D341Med (cell line): ENCODE measurements at places on chromosomes 1 and 21.

- DNase-seq: no peak
These were observed 115.9 kb downstream of the IFI44 start for GRCh38 chr1:78765489-78765888.

DNA sequence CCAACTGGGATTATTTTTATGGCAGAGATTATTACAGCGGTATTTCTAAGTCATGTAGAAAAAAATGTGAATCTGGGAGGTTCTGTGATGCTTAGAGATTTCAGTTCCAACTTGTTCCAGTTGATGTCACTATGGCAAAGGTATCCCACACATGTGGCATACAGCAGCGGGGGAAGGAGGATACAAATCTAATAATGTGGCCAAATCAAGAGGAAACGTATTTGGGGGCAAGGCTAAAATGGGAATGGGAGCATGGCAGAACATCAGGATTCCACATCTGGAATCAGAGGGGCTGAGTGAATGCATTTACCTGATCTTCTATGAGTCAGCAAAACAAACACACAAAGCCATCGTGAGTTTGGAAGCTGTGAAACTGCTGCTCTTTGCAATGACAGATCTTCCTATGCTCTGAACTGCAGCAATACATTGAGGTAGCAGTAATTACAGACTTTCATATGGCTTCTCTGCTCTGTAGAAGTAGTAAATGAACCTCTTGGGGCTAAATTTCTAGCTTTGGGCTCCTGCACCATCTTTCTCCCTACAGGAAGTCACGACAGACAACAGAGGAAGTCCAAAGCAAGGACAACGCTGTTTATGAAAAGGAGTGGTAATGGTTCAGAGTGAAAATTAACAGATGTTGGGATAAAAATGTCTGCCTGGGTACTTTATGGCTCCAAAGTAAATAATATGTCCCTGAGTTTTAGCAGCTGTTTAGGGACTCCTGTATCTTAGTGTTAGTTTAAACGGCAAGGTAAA is 55.5 kb downstream of the GABPA start:
- peak; percentile 53 for DNase-seq

DNA sequence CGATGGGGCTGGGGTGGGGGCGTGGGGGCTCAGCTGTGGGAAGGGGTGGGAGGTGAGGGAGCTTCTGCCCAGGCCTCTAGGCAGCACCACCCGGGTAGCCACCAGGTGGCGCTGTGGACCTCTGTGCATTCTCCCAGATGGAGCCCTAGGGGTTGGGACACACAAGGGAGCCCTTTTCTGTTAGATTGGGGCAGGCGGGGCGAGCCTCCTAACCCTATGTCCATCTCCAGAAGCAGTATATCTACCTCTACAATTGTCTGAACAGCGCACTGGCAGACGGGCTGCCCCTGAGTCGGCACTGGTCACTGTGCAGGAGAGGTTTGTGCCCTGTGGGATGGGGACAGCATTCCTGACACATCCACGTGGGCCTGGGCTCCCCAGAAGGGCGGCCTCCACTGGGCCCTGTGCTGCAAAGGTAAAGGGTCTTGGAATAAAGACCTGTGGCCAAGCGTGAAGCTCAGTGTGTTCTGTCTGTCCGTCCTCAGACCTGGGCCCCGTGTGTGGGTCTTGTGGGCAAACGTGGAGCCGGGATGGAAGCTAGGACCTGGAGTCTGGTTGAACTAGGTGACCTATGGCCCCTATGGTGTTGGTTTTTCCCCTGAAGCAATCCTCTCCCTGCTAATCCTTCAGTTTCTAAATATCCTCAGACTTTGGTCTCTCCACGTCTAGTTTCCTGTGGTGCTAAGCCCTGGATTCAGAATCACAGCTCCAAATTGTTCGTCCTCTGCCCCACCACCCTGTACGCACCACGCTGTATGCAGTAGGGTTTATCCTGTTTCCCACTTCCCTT is 4.4 kb upstream of the LGR6 start:
- peak; percentile 77 for DNase-seq

- DNase-seq: no peak
These were observed 56.3 kb downstream of the KIAA0040 start for GRCh38 chr1:175136246-175136645.

DNA sequence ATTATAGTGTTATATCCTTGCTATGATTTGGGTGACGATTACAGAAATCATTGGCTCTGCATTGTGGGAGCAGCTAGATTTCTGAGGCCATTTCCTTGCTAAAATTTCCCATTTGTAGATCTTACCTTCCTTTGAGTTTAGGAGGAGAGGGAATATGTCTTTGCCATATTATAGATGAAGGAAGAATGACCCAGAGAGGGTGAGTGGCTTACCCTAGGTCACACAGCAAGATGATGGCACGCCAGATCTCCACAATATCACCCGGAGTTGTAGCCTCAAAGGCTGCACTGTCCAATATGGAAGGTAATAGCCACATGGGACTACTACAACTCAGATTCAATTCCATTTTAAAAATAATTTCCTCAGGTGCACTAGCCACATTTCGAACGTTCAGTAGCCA is 10.3 kb downstream of the CNTN2 start:
- DNase-seq: no peak

GRCh38 chr1:28899267-28899666 is 15.1 kb upstream of the EPB41 start:
- no peak for DNase-seq

DNA sequence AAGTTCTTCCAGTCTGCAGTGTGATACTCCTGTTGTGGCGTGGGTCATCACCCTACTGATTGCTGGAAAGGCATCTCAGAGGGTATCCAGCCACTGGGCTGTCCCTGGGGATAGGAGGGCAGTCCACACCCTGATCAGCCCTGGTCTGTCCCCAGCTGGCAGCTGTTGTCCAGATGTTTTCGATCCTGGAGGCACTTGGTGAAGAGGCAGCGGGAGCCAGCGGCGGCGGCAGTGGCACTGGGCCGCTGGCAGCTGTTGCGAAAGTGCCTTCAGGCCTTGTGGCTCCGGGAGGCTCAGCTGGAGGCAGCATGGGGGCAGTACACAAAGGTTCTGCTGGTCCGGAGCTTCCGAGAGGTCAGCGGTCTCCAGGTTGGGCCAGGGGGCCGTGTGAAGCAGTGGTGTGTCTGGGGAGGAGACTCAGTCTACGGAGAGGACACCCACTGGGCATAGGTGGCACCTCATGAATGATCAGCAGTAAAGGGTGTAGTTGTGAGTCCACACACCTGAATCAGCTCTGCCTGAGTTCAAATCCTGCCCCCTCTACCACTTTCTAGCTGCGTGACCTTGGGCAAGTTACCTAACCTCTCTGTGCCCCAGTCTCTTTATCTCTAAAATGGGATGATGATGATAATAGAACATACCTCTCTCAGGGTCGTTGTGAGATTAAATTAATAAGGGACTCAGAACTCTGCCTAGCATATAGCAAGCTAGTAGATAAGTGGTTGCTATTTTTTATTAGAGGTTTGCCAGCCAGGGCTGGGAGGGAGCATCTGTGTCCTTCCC is 6.1 kb downstream of the C1orf167 start:
- no peak for DNase-seq

DNA sequence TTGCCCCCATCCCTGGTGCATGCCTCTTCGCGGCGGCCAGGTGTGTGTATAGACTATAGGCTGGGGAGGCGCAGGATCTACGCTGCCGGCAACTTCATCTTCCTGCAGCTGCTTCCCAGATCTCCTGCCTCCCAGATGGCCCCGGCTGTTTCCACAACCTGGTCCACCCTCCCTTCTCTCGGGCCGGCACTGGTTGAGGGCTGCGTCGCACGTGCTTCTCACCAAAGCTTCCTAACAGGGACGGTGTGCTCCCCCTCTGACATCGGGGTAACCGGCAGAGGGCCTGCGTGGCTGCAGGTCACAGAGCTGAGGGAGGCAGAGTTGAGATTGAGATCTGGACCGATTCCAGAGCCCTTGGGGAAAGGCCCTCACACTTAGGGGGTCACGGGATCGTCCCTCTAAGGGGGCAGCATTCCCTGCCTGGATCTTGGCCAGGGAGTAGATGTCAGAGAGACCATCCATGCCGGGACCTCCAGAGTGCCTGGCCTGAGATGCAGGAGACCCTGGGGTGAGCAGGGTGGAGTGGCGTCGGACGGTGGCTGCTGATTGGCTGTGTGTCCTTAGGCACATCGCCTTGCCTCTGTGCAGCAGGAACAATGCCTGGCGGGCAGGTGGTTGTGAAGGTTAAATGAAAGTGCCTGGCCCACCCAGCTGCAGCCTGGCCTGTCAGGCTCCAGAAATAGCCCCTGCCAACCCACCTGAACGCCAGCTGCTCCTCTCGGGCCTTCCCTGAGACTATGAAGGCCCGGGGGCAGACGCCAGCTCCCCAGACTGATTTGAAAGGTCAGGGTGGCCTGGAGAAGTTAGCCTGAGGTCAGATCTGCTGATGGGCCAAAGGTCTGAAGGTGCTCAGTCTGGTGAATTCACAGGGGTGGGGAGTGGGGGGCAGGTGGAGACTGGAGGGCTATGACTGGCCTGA is 6.1 kb upstream of the MASP2 start:
- DNase-seq: peak; percentile 47

- DNase-seq: no peak
These were observed 602 bp upstream of the RIMKLA start for GRCh38 chr1:42379794-42380585.

- no peak for DNase-seq
These were observed 599 bp upstream of the TMEM240 start for GRCh38 chr1:1540818-1541628.

DNA sequence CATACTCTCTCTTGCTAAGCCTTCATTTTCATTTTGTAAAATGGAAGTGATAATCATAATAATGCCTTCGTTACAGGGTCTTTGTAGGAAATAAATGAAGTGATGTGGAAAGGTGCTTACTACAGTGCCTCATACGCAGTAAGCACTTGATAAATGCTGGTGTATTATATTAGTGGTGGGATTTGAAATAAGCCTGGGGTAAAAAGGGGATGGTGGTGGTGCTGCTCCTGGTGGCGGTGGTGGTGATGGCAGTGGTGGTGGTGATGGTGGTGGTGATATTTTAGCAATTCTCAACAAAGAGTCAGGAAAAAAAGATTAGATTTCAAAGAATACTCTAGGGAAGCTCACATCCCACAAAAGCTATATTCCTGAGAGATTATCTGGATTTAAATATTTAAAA is 35.5 kb upstream of the ATP1B1 start:
- no peak for DNase-seq

GRCh38 chr1:161274874-161275273 is 16.3 kb downstream of the PCP4L1 start:
- DNase-seq: peak; percentile 76

- DNase-seq: no peak
These were observed 3.9 kb upstream of the DIP2A start for GRCh38 chr21:46454634-46455390.

GRCh38 chr1:184629266-184629665 is 125.4 kb downstream of the EDEM3 start:
- no peak for DNase-seq

DNA sequence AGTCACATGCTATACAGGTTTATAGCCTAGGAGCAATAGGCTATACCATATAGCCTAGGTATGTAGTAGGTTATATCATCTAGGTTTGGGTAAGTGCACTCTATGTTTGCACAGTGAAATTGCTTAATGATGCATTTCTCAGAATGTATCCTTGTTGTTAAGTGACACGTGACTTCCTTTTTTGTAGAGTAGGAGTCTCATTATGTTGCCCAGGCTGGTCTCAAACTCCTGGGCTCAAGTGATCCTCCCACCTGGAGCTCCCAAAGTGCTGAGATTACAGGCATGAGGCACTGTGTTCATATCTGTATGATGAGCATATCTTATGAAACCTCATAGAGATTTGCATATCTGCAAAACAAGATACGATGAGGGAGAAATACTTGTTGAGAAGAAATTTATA is 13.8 kb upstream of the ABCB10 start:
- no peak for DNase-seq

- DNase-seq: no peak
These were observed 38.9 kb downstream of the ALG14 start for GRCh38 chr1:95033843-95034242.
